ENCODE measurements at places on chromosomes 4 and X.

DNA sequence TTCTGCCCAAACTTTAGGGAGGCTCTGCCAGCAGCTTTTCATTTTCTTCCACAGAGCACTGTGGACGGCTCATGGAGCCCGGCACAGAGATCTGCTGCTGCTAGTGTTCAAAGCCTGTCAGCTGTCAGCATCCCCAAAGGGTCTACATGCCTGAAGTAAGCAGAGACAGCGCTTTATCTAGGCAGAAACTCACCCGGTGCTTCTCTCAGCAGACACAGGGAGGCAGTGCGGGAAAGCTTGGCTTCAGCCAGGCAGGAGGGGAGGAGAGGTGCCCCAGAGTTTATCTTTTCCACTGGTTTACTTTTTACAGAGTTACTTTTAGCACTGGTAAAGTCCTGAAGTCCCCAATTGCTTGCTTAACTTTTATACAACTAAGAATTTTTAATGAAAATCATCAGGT lies 339.3 kb downstream of the NKX6-1 start:
- DNase-seq, result no peak

DNA sequence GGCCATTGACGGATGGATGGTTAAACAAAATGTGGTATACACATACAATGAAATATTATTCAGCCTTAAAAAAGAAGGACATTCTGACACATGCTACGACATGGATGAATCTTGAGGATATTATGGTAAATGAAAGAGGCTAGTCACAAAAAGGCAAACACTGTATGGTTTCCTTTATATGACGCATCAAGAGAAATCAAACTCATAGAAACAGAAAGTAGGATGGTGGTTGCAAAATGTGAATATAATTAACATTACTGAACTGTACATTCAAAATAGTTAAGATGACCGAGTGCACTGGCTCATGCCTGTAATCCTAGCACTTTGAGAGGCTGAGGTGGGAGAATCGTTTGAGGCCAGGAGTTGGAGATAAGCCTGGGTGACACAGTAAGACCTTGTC lies 9.5 kb upstream of the CASK start:
- DNase-seq, result no peak

DNA sequence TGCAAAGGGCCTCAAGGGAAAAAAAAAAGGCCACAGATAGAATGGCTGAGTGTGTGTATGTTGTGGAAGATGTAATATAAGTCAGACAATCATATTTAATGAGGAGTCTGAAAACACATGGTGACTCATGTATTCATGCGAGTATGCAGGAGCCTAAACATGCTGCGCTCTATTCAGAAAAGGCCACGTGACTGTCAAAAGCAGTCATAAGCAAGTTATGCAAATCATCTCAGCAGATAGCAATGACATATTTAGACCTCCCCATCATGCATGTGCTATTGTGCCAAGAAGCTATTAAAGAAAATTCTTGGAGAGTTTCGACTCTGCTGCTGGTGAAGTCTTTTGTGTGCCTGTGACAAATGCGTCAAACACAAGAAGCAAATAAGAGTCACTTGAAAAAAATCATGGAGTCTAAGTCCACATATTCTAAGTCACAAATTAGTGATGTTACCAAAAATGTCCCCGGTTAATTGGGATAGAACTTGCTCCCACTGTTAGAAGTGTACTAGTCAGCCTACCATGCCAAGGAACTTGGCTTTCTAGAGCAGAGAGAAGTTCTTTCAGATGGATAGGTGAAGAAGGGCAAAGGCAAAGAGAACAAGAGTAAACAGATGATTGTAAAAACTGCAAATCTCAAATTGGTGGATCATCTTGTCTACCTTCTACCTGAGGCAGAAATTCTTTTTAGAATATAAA lies 5.0 kb downstream of the LNX1 start:
- no peak for DNase-seq

GRCh38 chrX:48107717-48108116 lies 22.7 kb upstream of the SPACA5B start:
- DNase-seq, result no peak

- DNase-seq, result no peak
Observed at GRCh38 chrX:56784666-56785065, 55.6 kb downstream of the NBDY start.

- no peak for DNase-seq
Observed at GRCh38 chr4:16297003-16297402, 70.7 kb upstream of the TAPT1 start.

- no peak for DNase-seq
Observed at GRCh38 chr4:108601532-108601931, 18.8 kb upstream of the RPL34 start.

DNA sequence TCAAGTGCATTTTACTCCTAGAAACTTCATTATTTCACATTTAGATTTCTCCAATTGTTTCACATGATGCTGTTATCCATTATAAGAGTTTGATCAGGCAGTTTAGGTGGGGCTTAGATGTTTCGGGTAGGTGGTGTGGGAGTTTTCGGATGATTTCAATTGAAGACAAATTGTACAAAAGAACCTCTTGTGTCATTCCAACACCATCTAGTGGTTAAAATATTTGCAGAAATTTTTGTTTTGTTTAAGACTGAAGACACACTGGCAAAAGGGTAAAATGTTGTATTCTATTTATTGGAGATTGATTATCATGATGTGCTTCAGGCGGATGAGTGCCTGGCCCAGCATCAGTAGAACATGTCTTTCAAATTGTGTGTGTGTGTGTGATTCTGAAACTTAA lies 212.7 kb downstream of the SH3BGRL start:
- no peak for DNase-seq

- DNase-seq, result no peak
Observed at GRCh38 chr4:186161138-186161537, 30.2 kb upstream of the CYP4V2 start.

GRCh38 chrX:109345856-109346255 lies 136.0 kb downstream of the GUCY2F start:
- DNase-seq, result no peak

GRCh38 chrX:46456125-46456922 lies 88.9 kb downstream of the ZNF674 start:
- no peak for DNase-seq

DNA sequence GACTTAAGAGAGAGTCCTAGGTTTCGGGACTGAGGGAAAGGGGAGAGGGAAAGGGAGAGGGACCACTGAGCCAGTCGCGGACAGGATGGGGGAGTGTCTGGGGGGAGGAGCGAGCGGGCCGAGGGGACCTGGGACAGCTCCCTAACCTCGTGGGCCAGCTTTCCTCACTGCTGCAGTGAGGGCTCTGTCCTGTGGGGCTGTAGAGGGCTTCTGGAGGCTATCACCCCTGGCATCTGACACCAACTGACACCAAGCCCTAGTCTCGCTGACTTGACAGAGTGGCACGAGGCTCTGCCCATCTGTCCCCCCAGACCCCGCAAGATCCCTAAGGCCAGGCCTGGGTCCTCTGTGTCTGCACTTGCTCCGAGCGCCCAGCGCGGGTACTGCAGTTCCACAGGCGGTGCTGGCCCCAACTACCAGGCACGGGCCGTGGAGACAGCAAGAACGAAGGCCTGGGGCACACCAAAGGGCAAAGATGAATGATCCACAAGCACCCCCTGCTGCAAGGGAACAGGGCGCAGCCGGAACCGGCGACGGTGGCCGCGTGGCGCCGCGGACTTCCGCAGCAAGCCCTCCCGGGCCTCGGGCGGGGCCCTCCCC lies 465 bp downstream of the HAUS7 start:
- DNase-seq, result peak; percentile 41

- no peak for DNase-seq
Observed at GRCh38 chrX:130263016-130263415, 5.7 kb downstream of the ZNF280C start.

DNA sequence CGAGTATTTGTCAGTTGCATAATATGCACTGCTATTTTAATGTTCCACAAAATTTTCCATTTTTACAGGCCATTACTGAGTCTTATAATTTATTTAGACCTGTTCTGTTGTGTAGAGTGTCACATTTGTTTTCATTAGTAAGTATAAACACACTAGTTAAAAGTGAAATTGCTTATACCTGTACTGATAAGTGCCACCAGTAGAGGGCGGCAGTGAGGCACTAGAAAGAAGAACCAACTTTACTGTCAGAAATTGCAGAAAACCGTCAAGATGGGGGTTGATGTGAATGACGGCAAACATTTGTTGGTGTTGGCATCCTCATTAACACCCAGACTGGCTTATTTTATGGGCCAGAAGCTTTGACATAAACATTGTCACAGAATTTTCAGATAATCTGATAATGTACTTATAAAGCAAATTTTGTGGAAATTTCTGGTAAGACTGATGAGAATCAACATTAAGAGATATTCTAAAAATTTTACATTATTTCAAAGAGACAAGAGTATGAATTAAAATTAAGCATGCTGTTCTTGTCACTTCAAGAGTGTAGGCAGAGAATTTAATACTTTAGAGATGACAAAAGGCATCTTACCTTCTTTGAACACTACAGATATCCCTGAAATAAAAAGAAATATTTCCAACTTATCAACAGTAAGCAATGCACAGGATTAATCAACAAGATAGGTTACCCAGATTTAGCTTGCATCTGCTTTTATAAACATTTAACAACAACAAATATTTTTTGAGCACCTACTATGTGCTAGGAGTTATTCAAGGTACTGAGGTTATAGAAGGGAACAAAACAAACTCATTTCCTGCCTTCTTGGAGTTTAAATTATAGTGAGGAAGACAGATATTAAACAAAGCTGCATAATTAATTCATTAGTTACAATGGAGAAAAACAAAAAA lies 24.9 kb downstream of the ALPK1 start:
- DNase-seq, result peak; percentile 90

DNA sequence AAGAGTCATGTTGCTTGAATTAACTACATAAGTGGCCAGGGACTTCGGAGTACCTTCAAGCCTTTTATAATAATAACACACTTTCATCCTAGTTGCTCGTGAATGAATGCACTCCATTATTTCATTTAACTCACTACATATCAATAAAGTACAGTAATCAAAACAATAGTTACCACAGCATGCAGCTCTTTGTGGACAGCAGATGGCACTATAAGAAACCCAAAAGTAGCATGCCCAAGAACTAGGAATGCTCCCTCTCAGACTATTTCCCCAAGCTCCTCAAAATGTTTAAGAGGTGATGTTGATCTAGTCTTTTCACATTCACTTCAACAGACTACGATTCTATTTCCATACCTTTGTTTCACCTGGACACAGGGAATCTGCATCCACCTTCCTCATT lies 500.8 kb upstream of the DIAPH2 start:
- DNase-seq, result no peak

- DNase-seq, result no peak
Observed at GRCh38 chr4:94870146-94870545, 112.4 kb downstream of the BMPR1B start.

- DNase-seq, result no peak
Observed at GRCh38 chrX:38986586-38986985, 185.3 kb downstream of the MID1IP1 start.

DNA sequence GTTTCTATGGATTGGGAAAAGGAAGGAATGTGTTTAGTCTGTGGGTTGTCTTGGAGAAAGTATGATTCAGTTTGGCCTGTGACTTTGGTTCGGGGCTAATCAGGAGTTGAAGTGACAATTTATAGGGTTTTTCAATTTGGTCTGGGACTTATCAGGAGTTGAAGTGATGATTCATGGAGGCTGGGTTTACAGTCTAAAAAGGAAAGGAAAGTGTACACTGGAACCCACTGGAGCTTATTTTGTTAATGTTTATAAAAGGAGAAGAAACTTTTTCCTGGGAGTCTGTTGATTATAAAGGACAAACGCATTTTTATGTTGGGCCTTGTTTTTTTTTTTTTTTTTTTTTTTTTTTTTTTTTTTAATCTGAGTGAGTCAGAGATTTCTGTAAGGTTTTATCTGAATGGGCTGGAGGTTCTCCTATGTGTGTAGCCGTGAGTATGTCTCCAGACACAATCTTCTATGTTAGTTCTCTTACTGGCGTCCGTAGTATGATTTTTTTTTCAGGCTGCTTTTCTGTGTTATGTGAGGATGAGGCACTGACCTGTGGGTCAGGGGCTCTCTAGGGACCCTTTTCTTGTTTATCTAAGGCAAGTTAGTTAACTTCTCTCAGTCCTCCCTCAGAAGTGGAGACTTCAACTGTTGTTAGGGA lies 33.0 kb upstream of the RAB9B start:
- no peak for DNase-seq

DNA sequence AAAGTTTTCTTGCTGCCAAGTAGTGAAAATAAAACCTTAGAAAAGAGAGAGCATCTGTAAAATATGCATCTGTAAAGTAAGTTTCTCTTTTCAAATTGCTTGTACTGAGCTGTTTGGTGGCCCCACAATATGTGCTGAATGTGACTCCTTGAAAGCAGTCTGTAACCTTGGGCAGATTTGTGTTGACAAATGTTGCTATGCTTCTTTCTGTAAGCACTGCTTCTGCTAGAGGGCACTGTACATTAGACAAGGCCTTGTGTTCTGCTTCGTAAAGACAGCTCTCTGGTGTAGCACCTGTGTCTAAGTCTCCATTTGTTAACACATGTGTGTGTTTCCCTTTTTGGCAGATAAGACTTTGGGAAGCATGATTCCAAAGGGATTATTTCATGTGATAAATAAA lies 56.6 kb upstream of the NRK start:
- DNase-seq, result no peak

- peak; percentile 26 for DNase-seq
Observed at GRCh38 chr4:151753056-151753455, 7.8 kb downstream of the GATB start.

DNA sequence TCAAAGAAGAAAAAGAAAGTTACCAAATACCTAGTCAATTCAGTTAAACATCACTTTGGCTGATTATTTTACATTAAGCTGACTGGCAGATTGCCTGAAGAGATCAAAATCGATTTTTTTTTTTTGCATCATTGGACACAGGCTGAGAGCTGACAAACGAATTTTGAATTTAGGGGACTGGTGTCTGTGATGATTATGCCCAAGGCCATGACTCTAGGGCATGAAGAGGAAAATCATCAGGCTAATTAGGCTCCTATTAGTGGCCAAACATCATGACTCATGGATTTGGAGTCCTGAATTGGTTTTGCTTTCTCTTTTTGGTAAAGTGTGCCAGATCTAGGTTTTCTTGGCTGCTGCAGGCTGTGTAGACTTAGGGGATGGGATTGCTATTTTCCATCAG lies 829.3 kb upstream of the LCORL start:
- DNase-seq, result no peak

GRCh38 chr4:62881901-62882300 lies 1527.3 kb downstream of the TECRL start:
- no peak for DNase-seq

DNA sequence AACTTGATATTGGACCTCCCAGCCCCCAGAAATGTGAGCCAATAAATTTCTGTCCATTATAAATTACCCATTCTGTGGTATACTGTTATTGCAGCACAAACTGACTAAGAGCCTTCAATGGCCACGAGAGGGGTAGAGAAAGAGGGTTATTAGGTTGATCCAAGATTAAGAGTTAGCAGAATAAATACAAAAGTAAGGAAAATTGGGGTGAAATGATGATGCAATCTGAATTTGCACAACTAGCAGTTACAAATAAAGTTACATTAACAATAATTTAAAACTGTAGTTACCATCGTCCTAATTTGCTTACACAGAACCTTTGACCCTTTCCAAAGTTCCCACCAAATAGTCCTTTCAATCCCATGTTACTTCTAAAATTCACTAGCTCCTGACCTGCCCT lies 54.2 kb downstream of the F8 start:
- DNase-seq, result no peak

GRCh38 chrX:139204898-139205667 lies 325.5 kb upstream of the F9 start:
- peak; percentile 24 for DNase-seq

- no peak for DNase-seq
Observed at GRCh38 chrX:23386726-23387125, 52.1 kb downstream of the PTCHD1 start.

Measured in stimulated activated CD8-positive, alpha-beta memory T cell treated with anti-CD3 and anti-CD28 coated beads, Interleukin-4, amount 100 ng/mL, for 48 hours (primary cell).